ENCODE measurements at places on chromosomes 4 and X. TPM values are rescaled to one million over a fixed set of nuclear protein-coding genes. Genes with fewer than 3 reads are reported as not detected.

Gene IL2
- not detected for total RNA-seq

Gene GPR82
- total RNA-seq, result not detected

Gene DGKK
- total RNA-seq, result not detected

Gene ITIH6
- not detected for total RNA-seq

Gene DRD5
- total RNA-seq, result not detected

Gene SSX2B
- total RNA-seq, result not detected

Gene DCAF12L2
- total RNA-seq, result 0.17 TPM

Gene APBB2
- 10.5 TPM for total RNA-seq

All from A549 treated with DMSO at 1 μM for 4 hours (cell line).